ENCODE measurements at places on chromosomes 2 and 18.
A peak's percentile ranks its signal among the peaks of the same experiment; 100 is the strongest.

- no peak for DNase-seq
Observed at GRCh38 chr2:68737711-68738110, 3.1 kb downstream of the ARHGAP25 start.

- no peak for DNase-seq
Observed at GRCh38 chr2:178858896-178859625, 51.8 kb upstream of the TTN start.

DNA sequence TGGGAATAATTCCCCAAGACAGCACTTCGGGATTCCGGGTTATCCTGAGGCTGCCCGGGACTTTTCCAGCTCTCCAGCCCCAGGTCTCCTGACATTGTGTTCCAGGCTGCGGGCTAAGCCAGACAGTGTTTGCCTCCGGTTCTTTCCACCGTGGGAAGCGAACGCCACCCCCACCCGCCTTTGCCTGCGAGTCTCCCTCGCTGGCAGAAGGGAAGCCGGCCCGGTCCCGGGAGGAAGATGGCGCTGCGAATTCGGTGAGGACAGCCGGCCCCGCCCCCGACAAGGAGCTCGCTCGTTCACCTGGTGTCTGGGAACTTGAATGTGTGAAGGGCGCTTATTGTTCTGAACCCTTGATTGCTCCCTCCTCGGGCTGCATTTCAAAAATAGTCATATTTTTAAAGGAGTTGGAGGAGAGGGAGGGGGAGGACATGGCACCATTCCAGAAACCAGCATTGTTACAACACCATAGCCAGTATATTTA, 2.9 kb downstream of the LRATD1 start:
- peak; percentile 86 for DNase-seq

DNA sequence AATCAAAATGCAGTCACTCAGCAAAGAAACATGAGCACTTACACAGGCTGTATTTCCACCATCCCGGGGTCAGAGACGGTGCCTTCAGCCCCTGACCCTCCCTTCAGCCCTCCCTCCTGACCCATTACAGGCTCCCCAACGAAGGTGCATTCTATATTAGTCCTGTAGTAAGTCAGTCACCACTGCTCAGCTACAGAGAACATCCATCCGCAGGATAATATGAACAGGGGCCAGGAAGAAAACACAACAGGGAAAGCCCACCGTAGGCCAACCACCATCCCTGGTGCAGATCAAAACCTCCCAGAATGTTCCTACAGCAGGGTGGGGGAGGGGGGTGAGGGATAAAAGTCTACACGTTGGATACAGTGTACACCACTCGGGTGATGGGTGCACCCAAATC, 15.1 kb downstream of the PXDN start:
- DNase-seq: no peak

- DNase-seq: peak; percentile 10
Observed at GRCh38 chr2:27080140-27080469, 1.7 kb downstream of the EMILIN1 start.

DNA sequence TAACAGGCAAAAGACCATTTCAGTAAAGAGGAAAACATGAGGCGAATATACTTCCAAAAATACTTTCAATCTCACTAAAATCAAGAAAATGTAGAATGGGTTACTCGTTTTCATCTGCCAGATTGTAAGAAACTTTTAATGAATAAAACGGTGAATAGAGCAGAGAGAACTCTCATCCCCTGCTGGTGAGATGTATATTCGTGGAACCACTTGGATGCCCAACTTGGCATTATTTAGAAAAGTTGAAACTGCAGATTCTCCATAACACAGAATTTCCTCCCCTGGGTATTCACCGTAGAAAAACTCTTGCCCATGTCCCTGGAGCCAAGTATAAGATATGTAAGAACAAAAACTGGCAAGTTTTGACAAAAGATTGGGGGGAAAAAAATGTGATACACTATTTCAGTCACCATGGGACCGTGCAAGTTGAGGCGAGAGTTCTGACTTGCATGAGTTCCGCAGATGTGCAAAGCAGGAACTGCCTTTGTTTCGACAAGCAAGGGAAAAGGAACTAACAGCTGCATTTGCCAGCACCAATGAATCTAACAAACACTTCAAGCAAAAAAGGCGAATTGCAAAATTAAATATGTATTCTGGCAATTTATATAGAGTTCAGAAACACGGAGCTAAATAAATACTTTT, 14.8 kb downstream of the TIMM21 start:
- no peak for DNase-seq

- DNase-seq: no peak
Observed at GRCh38 chr2:144936442-144936841, 416.5 kb upstream of the ZEB2 start.

DNA sequence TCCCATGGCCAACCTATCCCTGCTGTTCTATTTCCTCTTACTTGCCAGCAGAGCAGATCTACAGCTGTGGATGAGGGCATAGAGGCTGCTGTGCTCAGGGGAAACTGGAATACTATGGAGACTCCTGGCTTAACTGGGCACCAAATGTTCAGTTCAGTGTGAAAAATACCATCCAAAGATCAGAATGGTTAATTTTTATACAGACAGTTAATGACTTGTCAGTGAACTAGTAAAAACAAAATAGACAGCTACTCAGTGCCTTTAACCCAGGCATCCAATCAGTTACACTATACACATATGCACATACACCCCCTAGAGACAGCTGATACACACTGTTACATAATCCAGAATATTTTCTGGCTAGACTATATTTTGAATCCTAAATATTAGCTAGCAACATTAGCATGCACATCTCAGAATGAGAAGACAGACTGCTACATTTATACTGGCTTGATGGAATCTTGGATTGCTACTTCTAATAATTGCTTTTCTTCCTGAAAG, 59.1 kb upstream of the WIPF1 start:
- DNase-seq: no peak

DNA sequence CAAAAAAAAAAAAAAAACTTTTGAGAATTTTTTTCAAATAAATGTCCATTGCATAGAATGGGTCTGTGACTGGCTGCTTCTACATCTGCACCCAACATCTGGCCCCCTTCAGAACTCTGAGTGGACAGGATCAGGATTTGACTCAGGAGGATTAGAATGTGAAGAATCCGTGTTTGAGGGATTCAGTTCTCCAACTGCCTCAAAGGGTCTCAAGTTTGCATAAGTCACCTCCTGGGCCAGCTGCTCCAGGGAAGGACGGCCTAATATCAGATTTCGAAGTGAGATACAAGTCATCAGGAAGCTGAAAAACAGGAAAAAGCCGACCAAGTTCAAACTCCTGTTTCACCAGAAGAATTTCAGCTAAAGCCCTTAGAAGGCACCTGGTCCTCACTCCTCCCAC, 10.9 kb downstream of the MAT2A start:
- DNase-seq: no peak

- no peak for DNase-seq
Observed at GRCh38 chr2:130303169-130303568, 39.5 kb upstream of the IMP4 start.

DNA sequence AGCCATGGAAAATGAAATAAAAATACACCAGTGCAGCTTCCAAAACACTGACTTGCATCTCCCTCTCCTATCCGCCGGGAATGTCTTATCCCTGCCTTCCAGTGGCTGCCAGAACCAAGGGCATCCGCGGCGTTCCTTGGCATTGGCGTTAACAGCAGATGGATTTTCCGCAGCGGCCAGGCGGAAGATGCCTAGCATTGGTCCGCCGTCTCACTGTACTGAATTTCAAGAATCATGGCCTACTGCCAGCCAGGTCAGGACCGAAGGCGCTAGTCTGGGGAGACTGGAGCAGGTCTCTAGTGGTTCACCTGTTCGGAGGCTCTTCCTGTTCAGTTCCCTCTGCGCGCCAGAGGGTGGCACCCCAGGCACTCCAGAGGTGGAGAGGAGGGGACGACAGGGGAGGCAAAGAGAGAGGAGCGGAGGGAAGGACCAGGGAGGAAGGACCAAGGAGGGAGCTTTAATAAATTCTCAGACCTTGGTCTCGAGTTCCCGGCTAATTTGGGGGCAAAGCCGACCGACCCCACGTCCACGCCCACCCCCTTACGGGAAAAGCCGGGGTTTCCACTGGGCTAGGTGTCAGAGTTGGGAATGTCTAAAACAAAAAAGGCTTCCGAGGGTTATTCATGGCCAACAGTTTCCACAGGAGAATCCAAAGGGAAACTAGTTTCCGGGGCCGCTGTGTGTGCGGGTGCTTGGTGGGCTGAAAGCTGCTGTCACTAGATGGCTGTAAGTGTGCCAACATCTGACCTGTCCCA, 3.7 kb upstream of the BCL2L11 start:
- peak; percentile 48 for DNase-seq

- no peak for DNase-seq
Observed at GRCh38 chr18:38301621-38302020, 736.0 kb upstream of the CELF4 start.

DNA sequence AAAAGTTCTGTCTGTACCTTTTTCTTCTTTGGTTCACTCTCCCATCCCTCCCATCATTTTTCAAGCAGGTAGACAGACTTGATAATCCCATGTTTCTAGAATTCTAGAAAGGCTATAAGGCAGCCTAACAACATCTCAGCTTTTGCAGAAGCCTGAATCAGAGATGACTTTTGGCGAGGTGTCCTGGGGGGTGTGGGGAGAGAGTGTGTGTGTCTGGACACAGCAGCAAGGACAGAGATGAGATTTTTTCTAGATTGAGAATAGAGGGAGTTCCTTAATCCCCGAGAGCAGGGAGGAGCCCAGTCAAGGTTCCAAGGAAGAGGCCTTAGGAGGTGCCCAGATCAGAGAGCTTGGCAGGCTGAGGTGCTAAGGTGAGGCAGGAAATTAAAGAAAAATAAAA, 22.0 kb upstream of the LAPTM4A start:
- no peak for DNase-seq

- peak; percentile 36 for DNase-seq
Observed at GRCh38 chr2:239991689-239992314, 33.3 kb downstream of the NDUFA10 start.

Measured in NCI-H524 (cell line).